ENCODE measurements at places on chromosomes 2 and 18.

DNA sequence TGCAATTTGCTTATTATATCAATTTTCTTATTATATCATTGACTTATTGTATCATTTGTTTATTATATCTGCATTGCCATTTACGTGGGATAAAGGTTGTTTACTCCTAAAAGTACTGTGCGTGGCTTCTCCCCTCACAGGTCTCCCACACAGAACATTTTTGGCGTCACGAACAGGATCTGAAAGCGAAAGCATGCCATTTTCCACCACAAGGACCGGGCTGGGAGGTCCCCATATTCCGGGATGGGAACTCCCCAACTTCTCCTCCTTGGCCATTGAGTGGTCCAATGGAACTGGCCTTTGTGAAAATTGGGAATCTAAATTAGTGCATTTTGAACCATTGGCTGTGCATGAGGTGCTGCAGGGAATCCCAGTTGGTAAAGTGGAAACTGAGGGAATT is 4.8 kb upstream of the DSG2 start:
- no peak for DNase-seq

- no peak for DNase-seq
These were observed 77.7 kb downstream of the APOB start for GRCh38 chr2:20966061-20966595.

- no peak for DNase-seq
These were observed 106.8 kb downstream of the ZNF516 start for GRCh38 chr18:76388261-76388660.

GRCh38 chr18:49238433-49239042 is 221.9 kb downstream of the DYM start:
- DNase-seq, result peak; percentile 44

GRCh38 chr18:433960-434359 is 66.5 kb downstream of the COLEC12 start:
- no peak for DNase-seq

DNA sequence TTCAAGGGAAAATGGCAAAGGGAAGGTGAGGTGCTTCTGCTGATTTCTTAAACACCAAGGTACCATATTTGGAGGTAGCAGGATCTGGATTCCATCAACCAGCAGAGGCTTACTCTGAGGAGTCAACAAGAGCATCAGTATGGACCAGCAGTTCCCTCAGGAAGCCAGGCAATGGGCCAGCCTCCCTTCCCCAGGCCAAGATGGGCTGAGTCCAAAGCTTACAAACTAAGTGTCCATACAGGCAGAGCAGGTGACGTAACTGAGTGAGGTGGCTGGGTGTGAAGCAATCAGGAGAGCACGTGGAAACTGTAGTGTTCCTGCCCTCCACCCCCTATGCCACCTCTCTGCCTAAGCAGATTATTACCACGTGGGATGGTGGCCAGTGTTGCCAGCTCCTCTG is 134.2 kb upstream of the HNRNPA3 start:
- DNase-seq, result no peak

GRCh38 chr2:222000326-222000725 is 298.5 kb downstream of the PAX3 start:
- no peak for DNase-seq

DNA sequence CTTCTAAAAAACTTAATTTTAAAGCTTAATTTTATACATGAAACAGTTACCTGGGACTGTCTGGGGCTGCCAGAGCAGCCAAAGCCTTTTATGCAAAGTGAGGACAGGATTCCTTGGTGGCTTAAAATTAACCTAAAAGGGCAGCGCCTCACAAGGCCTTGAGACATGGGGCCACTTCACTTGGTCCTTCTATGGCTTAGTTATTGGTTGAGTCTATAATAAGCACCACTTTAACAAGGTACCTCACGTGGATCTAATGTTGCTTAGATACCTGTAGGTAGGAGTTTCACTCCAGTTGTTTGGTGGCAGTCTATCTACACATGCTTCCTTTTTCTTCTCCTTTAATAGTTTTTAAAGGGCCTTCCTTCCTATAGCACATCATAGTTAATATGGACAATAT is 51.6 kb downstream of the EIF2AK3 start:
- no peak for DNase-seq

DNA sequence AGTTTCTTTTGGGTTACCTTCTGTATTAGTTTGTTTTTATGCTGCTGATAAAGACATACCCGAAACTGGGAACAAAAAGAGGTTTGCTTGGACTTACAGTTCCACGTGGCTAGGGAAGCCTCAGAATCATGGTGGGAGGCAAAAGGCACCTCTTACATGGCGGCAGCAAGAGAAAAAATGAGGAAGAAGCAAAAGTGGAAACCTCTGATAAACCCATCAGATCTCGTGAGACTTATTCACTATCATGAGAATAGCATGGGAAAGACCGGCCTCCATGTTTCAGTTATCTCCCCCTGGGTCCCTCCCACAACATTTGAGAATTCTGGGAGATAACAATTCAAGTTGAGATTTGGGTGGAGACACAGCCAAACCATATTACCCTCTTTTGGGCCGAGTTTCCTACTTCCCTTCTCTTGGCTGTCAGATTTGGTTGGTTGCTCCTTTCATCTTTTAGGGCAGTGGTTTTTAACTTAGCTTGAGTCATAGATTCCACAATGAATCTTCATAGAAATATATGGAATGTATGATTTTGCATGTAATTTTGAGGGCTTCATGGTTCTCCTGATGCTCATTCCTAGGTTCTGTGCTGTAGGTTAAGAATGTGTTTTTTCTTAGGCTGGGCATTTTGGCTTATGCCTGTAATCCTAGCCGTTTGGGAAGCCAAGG is 44.2 kb downstream of the CEP192 start:
- DNase-seq, result no peak

DNA sequence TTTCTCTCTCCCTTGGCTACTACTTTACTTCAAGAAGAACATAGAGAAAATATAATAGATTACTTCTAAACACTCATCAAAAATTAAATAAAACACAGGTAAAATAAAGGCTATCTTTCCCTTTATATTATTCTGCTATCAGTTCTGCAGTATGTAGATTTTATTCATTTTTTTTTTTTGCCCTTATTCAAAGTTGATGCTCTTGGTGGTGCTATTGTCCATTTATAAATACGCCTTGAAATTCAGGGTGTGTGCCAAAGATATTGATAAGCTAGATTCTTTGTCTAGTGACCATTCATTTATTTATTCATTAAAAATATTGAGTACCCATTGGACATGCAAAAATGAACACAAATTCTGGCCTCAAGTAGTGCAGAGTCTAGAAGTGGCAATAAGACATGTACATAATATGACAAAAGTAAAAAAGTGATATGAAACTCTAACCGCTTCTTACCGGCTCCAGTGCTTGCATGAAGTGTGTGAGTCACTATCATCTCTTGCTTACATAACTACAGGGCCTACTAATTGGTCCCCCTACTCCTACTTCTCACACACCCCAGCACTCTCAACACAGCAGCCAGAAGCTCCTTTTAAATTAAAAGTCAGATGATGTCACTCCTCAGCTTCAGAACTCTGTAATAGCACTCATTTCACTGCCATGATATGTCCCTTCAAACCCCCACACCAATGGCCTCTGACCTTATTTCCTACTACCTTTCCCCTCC is 208.3 kb upstream of the FANCL start:
- peak; percentile 1 for DNase-seq

DNA sequence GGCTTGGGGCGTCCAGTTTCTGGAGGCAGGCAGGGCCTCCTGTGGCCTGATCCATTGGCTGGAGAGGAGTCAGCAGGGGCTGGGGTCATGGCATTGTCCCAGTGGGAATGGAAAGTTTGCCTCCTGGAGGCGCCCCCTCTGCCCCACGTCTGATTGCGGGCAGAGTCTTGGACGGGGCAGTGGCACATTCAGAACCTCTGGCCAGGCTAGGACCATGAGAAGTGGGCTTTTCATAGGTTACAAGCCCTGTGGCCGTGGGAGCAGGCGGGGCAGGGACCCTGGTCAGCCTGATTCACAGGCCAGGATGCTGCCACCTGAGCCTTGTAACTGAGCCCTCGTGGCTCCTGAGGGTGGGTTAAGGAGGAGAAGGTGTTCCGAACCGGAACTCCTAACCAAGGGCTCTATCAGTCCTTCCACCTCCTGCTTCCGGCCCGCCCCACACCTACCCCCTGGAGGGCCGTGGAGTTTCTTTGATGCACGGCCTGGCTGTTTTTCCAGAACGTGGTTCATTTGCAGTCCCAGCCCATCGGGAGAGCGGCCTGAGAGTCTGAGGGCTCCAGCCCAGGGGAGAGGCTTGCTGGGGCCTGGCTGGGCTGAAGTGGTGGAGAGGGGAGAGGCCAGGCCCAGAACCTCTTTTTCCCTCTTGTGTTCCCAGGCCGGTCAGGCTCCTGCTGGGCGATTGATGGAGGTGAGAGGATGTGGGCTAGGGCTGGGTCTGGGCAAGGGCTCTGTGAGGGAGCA is 43.9 kb upstream of the PLB1 start:
- DNase-seq, result no peak

GRCh38 chr2:137706786-137707613 is 257.3 kb upstream of the HNMT start:
- DNase-seq, result no peak

- DNase-seq, result no peak
These were observed 30.1 kb downstream of the WDFY1 start for GRCh38 chr2:223915071-223915470.

DNA sequence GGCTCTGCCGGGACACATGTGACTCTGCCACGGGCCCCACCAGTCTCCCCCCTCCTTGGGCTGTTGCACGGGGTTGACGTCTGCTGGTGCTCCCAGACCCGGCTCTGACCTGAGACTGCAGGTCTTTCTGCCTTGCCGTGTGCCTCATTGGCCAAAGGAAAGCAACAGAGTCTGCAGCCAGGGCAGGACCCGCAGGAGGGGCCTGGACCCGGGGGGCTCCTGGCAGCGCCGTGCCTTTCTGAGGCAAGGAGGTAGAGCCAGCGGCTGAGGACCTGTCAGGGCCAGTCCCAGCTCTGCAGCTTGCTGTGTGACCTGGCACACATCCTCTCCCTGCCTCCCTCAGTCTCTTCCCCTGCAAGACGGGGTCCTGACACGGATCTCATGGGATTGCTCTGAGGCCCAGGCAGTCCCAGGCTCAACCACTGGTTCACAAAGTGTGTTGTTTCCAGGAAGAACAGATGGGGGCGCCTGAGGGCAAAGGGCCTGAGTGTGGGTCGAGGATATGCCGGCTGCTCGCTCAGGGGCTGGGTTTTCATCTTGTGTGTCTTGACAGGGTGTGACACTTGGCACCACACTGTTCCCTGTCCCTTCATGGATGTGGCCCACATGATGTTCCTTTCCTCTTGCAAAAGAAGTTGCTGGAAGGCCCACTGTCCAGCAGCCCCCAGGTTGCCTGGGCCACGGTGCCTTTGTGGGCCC is 9.0 kb downstream of the CAPN10 start:
- DNase-seq, result peak; percentile 43

GRCh38 chr2:36338827-36339145 is 16.8 kb upstream of the CRIM1 start:
- DNase-seq, result no peak

DNA sequence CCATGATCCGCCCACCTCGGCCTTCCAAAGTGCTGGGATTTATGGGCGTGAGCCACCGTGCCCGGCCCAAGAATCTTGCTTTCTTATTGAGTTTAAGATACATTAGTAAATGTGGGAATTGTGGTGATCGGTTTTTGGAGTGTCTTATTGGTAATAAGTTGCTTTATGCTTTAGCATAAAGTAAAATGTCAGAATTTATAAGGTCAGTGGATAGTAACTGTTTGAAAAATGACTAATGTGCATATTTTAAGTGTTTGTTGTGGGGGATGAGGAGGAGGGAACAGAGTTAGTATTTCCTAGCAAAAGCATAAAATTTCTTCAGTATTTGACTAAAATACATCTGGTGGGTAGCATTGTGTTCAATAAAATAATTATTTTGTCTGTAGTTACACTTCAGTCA is 77.4 kb downstream of the SLC39A10 start:
- no peak for DNase-seq

- no peak for DNase-seq
These were observed 199.2 kb downstream of the CAMKMT start for GRCh38 chr2:44560941-44561340.

DNA sequence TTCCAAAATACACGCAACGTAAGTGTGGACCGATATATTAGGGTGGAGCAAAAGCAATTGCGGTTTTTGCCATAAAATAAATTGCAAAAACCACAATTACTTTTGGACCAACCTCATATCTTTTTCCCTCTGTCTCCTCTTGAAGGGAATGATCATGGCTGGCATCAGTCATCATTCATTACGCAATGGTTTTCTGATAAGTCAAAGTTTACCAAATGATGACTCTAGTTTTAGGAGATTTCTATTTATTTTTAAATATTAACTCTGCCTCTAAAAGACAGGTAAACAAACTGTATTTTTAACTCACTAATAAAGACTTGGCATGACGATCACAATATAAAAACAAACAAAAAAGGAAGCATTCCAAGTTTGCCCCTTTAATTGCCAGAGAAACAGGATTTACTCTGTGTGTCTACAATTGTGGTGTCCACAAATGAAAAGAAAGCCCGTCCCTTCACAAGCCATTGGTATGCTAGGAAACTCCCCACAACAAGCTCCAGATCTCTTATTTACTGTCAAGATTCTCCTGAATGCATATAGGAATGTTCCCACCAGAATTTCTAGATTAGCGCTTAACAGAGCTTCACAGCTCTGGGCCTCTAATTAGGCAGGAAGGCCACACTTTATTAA is 61.3 kb downstream of the IRS1 start:
- DNase-seq, result no peak

DNA sequence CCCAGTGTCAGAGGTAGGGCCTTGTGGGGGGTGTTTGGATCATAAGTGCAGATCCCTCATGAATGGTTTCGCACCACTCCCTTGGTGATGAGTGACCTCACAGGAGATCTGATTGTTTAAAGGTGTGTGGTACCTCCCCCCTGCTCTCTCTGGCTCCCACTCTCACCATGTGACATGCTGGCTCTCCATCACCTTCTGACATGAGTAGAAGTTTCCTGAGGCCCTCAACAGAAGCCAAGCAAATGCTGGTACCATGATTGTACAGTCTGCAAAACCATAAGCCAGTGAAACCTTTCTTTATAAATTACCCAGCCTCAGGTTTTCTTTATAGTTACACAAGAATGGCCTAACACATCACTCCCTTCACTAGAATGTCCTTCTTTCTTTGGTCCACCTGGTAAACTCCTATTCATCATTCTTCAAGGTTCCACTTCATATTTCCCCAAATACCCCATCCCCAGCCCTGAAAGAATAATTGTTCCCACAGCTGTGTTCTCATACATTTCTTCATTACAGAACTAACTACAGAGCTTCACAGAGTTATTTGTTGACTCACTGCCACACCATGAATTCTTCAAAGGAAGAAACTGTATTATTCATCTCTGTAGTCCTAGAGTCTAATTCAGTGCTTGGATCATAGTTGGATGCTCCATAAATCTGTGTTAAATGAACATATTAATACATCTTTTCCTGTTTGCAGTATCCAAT is 81.2 kb upstream of the STK17B start:
- no peak for DNase-seq

- DNase-seq, result peak; percentile 22
These were observed 125.9 kb upstream of the SLC1A4 start for GRCh38 chr2:64863097-64863820.

DNA sequence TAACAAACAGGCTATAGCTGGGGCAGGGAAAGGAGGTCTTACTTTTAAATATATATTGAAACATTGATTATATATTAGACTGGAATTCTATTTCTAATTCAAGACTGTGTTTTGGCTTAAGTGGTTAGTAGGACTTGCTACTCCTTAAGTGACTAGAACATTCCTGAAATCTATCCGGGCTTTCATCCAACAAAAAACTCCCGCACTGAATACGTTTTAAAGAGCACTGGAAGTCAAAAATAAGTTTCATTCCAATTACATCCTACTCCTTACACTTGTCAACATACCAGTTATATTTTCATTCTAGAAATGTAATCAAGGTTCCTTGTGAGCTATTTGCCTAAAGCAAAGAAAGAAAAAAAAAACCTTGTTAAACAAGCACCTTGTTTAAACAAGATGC is 204.6 kb downstream of the SP3 start:
- DNase-seq, result no peak

GRCh38 chr2:30266051-30266621 is 34.8 kb downstream of the LBH start:
- peak; percentile 67 for DNase-seq
